ENCODE measurements at places on chromosomes 1 and 21.

- DNase-seq = no peak
Measured at GRCh38 chr21:34915364-34915841, 133.7 kb downstream of the RUNX1 start.

DNA sequence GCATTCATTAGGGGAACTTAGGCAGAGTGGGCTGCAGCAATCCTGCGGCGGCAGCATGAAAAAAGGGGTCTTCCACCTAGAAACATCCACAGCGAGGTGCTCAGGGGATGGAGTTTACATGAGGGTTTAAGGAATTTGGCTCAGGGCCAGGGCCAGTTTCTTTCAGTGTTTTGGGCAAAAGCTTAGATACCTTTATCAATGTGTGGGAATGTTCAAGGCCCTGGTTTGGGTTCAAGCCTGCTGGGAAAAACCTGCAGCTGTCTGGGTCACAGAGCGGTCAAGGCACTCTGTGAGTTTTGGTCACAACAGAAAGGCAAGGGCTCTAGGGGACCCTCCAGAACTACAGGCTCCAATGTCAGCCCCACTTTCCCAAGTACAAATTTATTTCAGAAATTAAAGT, 230.3 kb downstream of the DISC1 start:
- no peak for DNase-seq

GRCh38 chr1:179591592-179592580, at the start of gene TDRD5:
TDRD5 (plus strand) TSS chr1:179591832; CDS start chr1:179592616, 784 bp downstream.
- DNase-seq = no peak

- no peak for DNase-seq
Measured at GRCh38 chr1:160813215-160813614, 17.2 kb downstream of the LY9 start.

GRCh38 chr1:201708691-201709090, 120.3 kb upstream of the IPO9 start:
- no peak for DNase-seq

GRCh38 chr1:238248356-238248755, 357.6 kb upstream of the ZP4 start:
- no peak for DNase-seq

DNA sequence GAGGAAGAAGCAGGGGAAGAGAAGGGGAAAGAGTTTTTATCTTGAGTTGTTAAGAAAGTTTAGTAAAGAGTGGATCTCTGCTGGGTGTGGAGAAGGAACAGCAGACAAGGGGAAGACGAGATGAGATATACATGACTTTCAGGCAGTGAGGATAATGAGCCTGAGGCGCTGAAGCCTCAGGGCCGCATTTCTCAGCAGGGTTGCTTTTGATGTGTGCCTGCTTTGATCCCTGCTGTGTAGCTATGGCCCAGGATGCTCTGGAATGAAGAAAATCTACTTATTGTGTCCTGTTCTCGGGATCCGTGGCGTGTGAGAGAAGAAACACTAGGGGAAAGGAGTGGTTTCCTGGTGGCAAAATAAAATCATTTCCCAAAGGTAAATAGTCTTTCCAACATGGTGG, 15.1 kb upstream of the RPE65 start:
- no peak for DNase-seq

DNA sequence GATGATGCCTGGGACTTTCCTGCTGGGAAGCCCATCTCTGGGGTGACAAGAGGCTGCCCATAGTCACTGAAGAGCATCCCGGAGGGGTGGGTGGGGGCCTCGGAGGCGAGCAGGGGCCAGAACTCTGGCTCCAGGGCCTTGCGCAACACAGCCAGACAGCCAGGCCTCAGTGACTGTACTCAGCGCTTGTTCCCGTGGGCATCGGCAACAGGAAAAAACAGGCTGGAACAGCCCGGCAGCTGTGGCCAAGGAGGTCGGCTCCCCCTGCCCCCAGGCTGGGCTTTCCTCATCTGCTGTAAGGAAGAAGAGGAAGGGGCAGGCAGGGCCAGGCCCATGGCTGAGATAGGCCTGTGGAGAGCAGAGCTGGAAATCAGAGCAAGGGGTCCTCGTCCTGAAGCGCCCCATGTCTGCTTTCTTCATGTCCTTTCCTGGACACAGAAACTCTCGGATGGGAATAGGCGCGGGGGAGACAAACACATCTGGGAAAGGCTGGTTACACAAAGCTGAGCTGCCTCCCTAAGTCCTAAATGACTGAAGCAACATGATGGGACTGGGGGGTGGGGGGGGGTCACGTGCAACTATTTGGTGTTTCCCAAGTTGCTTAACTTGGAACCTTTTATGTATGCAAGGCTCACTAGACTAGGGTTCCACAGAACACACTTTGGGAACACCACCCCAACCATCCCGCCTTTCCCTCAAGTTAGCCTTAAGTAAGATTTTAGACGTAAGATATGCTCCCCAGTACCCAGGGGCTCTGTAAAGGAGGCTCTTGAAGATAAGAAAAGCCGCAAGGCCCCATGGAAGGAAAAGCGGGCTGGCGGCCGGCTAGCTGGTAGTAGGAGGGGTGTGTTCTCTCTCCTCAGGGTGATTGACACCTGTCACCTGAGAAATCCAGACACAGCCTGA, 30.7 kb downstream of the HSPG2 start:
- no peak for DNase-seq

DNA sequence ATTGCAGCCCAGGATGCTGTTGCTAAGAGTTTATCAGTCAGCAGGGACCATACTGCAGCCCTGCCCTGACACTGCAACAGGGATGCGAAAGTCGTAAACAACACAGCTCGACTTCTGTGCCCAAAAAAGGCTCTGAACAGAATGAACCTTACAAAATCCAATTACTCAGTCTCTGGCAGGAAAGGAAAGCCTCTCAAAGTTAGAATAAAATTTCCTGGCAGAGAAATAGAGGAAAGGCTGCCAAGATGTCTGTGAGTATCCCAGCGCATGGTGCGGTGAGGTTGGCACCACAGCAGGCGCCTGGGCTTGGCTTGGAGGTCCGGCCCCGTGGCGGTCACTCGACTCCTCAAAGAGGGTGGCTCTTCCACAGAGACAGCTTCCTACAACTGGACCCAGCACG, 185.8 kb downstream of the PCP4 start:
- no peak for DNase-seq

DNA sequence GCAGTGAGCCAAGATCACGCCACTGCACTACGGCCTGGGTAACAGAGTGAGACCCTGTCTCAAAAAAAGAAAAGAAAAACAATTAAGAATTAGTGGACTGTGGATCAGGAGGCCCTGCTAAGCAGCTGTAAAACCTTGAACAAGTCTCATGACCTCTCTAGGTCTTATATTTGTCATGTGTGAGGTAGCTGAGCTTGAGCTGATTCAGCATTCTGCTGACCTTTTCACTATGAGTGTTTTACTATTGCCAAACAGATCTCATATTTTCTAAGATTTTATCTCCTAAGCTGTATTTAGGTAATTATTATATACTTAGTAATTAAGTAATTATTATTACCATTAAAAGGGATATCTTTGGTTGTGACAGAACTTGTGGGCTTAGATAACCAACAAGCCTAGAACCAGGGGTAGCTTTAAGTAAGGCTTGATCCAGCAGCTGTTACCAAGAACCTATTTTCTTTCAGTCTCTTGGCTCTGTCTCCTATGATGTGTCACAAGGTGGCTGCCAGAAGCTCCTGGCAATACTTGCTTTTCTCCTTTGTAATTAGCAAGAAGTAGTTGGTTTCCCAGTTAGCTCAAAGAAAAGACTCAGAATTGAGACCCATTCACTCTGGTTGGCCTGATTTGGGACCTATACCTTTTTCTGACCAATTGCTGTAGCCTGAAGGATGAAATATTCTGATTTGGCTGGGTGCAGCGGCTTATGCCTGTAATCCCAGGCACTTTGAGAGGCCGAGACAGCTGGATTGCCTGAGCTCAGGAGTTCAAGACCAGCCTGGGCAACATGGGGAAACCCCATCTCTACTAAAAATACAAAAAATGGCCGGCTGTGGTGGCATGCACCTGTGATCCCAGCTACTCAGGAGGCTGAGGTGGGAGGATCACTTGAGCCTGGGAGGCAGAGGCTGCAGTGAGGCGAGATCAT, 8.5 kb upstream of the ZC3H12A start:
- DNase-seq = no peak

GRCh38 chr1:228390649-228391048, 16.0 kb downstream of the TRIM11 start:
- no peak for DNase-seq

DNA sequence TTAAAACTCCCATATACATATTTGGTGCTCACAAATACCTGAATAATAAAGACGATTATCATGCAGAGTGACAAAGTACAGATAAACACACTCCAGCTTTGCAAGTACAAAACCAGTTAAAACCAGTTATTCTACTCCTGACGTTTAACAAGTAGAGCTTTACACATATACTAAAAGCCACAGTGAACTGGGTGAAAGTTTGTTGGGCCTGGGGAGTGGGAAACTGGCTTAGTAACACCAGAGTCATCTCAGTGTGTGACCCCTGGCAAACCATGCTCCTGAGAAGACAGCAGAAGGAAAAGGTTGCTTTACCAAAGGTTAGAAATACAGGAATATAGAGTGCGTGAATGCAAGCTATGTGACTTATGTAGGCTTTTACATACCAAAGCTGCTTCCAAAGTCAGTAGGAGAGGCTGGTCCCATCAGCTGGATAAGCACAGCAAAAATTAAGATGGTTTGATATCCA, 148.1 kb downstream of the NRIP1 start:
- DNase-seq = no peak

GRCh38 chr1:151619489-151620093, 7.7 kb downstream of the SNX27 start:
- no peak for DNase-seq

DNA sequence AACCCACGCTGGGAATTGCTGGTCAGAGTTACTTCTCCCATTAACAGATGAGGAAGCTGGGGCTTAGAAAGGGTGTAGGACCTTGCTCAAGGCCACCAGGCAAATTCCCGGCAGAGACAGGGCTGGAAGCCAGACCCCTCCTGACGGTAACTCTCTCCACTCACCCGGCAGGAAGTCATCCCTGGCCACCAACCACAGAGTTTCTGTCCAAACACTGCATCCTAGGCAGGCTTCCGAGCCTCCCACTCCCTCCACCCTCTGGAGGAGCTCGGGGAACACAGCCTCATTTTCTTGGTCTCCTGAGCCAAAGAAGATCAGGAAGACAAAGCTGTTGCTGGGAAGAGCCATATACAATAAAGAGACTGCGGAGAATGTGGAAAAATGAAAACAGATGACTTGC, 25.0 kb upstream of the ZNF436 start:
- DNase-seq = no peak

- no peak for DNase-seq
Measured at GRCh38 chr1:14999441-14999840, 154.1 kb upstream of the TMEM51 start.

DNA sequence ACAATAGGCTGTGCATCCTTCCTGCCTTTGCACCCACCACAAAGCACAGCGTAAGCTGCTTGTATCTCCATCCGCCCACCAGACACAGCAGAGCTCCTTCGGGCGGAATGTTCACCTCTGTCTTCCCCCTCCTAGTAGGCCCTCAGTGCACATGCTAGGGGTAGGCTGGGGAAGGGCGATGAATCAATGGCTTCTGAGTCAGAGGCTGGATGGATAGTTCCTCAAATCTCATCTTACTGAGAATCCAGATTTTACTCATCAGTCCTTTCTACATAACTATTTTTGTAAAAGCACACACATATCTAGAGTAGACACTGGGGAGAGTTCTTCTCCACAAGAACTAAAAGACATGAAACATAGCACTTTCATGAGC, 73.8 kb downstream of the BCAR3 start:
- no peak for DNase-seq

- no peak for DNase-seq
Measured at GRCh38 chr1:235324296-235324695, 3.7 kb downstream of the ARID4B start.

DNA sequence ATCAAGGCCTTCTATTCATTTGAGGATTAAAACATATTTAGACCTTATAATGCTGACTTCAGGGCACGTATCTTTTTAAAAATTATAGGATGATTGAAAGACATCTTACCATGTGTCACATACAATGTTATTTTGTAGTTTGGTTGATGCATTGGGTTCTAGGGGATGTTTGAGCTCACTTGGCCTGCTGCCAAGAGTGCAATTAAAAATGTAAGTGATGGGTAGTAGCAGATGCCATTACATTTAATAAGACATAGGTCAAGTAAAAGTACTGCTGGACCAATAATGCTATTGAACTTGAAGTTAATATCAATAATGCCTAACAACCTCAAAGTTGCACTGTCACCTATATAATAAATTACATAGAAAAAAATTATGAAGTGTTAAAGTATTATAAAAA, 616.5 kb upstream of the RGS18 start:
- DNase-seq = no peak

DNA sequence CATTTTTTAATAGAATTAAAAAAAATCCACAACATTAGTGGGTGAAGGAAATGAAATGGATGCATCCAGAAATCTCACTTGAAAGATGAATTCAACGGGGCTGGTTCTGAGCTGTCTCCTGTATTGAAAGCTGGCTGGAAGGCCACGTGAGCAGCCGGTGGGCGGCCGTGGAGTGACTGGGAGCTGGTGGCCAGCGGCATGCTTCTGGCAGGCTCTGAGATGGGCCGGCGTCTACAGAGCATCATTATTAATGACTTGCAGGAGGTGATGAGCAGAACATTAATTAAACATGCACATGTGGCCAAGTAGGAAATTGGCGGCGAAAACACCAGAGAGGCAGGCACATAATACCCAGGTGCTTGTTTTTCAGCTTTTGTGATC, 115.6 kb upstream of the LMO4 start:
- DNase-seq = no peak

DNA sequence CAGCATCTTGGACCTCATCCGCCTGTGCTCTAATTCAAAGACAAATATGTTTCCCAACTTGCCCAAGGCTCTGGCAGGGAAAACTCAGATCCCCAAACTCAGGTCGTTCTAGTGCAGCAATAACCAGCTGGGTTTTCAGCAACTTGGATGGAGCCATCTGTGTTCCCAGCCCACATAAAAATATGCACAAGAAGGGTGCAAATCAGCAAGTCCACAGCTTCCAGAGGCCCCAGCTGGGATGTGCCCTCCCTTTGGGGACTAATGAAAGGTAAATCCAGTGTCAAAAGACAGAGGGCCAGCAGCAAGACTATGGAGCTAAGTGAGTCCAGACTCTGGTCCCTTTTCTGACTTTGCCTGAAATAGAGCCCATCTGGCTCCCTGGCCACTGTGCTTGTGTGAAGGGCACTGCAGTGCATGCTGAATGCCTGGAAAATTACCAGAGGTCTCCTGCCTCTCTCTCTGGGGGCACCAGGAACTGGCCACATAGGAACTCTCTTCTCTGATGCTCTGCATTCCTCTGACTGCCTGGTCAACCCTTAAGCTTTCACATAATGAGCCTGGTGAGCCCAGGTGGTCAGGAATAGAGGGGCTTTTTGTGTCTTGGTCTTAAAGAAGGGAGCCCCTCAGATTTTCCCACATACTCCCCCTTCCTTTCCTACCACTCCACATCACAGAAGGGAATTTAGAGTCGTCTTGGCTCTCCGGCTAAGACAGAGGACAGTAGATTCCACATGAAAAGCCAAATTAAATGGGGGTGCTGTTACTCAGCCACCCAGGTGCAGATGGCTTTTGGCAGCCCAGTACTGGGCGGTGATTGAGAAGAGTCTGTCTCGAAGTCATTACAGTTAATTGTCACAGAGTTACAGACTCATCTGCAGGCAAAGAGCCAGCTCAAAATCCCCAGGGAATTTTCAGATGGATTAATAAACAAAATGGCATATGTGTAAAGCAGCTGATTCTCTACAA, 88.1 kb upstream of the C1orf21 start:
- DNase-seq = no peak

- DNase-seq = no peak
Measured at GRCh38 chr1:156499194-156499841, 1.3 kb downstream of the MEF2D start.

- DNase-seq = no peak
Measured at GRCh38 chr1:218357211-218357892, 12.2 kb downstream of the TGFB2 start.

- DNase-seq = no peak
Measured at GRCh38 chr21:21690068-21690665, 692.0 kb downstream of the NCAM2 start.

GRCh38 chr1:186440584-186440983, 20.3 kb downstream of the PDC start:
- no peak for DNase-seq

All from HuH-7 (cell line).